ENCODE measurements at places on chromosomes 11 and 22. TPM values are rescaled to one million over a fixed set of nuclear protein-coding genes. Genes with fewer than 3 reads are reported as not detected.

DNA sequence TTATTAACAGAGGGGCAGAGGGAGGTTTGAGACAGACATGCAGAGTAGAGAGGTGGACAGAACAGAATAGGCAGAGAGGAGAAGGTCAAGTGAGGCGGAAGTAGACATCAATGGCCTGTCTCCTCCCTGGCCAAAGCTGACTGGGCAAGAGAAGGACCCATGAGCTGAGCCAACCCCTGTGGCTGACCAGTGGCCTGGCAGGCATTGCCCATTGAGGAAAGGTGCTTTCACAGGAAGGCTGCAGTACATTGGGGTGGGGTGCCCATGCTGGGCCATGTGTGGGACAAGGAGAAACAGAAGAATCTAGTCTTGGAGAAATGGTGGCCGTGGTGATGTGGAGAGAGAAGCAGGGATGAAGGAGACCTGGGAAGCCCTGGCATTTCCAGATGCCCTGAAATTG lies 76.0 kb downstream of the MYEOV start:
- H3K27me3 ChIP-seq: no peaks in the 10 kb centered on the region
- H3K36me3 ChIP-seq: no peaks in the 10 kb centered on the region
- no peak overlapping the region for H3K27ac ChIP-seq
- peaks cover 9% of the 10 kb centered on the region for H3K4me1 ChIP-seq

- H3K36me3 ChIP-seq: no peaks in the 10 kb centered on the region
- H3K4me1 ChIP-seq: peaks cover 18% of the 10 kb centered on the region
- DNase-seq: no peak
- H3K4me3 ChIP-seq: peak overlapping the region; percentile 87
- peaks cover 18% of the 10 kb centered on the region for H3K27me3 ChIP-seq
Observed at GRCh38 chr22:41947424-41948080, 600 bp upstream of the CENPM start.

DNA sequence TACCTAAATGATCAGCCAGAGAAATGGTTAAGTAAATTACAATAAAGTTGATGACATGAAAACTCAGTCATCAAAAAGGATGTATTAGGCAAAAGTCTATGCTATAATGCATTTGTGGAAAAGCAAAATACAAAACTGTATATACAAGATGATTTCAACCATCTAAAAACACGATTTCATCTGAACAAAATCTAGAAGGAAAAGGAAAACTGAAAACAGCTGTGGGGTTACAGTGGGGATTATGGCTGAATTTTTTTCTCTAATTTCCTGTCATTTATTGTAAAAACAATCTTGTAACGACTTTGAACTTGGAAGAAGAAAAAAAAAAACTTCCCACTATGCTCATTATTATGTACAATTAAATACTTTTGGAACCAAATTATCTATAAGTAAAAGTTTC lies 30.3 kb downstream of the CHEK2 start:
- DNase-seq: no peak
- H3K36me3 ChIP-seq: no peaks in the 10 kb centered on the region
- H3K4me1 ChIP-seq: peaks cover 22% of the 10 kb centered on the region
- peak overlapping the region; percentile 57 for H3K27ac ChIP-seq
- H3K27me3 ChIP-seq: no peaks in the 10 kb centered on the region

GRCh38 chr11:73439002-73439843 lies 63.0 kb downstream of the RELT start:
- no peak overlapping the region for H3K4me3 ChIP-seq
- DNase-seq: no peak
- peaks cover 55% of the 10 kb centered on the region for H3K4me1 ChIP-seq
- H3K36me3 ChIP-seq: no peaks in the 10 kb centered on the region
- peak overlapping the region; percentile 54 for H3K27ac ChIP-seq

- no peak overlapping the region for H3K4me3 ChIP-seq
- no peaks in the 10 kb centered on the region for H3K27me3 ChIP-seq
- peaks cover 6% of the 10 kb centered on the region for H3K4me1 ChIP-seq
- no peaks in the 10 kb centered on the region for H3K36me3 ChIP-seq
- DNase-seq: no peak
Observed at GRCh38 chr11:85299258-85299942, 327.7 kb downstream of the DLG2 start.

GRCh38 chr22:20244691-20245576 lies 23.2 kb downstream of the RTN4R start:
- no peak overlapping the region for H3K27ac ChIP-seq
- no peak overlapping the region for H3K4me3 ChIP-seq
- no peaks in the 10 kb centered on the region for H3K36me3 ChIP-seq
- no peaks in the 10 kb centered on the region for H3K27me3 ChIP-seq
- peaks cover 62% of the 10 kb centered on the region for H3K4me1 ChIP-seq

- H3K27ac ChIP-seq: peak overlapping the region; percentile 61
- H3K4me1 ChIP-seq: peaks cover 35% of the 10 kb centered on the region
- peak; percentile 79 for DNase-seq
- no peaks in the 10 kb centered on the region for H3K36me3 ChIP-seq
- no peak overlapping the region for H3K4me3 ChIP-seq
Observed at GRCh38 chr11:60786811-60787567, 1.9 kb downstream of the MS4A10 start.

DNA sequence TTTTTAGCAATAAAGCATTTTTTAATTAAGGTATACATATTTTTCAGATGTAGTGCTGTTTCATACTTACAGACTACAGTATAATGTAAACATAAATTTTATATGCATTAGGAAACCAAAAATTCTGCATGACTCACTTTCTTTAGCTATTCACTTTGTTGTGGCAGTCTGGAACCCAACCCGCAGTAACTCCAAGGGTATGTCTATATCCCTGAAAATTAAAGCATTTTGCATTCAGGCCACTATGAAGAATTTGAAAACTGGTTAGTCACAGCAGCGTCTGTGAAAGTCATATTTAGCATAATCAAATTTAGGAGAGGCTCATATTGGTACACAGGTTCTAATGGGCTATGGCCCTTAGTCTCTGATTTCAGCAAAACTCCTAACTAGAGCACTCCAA lies 46.8 kb downstream of the BBOX1 start:
- no peak overlapping the region for H3K27ac ChIP-seq
- no peaks in the 10 kb centered on the region for H3K4me1 ChIP-seq
- H3K36me3 ChIP-seq: no peaks in the 10 kb centered on the region
- H3K4me3 ChIP-seq: no peak overlapping the region

DNA sequence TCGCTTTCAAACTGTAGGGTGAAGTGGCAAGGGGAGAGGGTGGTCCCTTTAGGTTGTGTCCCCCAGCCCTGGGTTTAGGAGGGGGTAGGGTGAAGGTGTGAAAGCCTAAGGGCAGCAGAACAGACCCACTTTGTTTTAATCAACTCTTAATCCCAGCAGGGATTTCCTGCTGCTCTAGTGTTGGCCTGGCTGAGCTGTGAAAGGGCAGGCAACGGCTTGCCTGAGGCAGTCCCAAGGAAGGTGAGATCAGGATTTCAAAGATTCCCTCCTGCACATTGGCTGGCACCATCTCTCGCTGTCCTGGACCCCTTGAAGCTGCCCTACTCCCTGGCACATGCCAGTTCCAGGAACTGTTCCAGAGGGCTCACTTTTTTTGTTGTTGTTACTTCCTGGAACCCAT lies 221.3 kb downstream of the INSC start:
- H3K36me3 ChIP-seq: no peaks in the 10 kb centered on the region
- no peak for DNase-seq
- no peak overlapping the region for H3K4me3 ChIP-seq
- H3K27ac ChIP-seq: no peak overlapping the region
- no peaks in the 10 kb centered on the region for H3K27me3 ChIP-seq

DNA sequence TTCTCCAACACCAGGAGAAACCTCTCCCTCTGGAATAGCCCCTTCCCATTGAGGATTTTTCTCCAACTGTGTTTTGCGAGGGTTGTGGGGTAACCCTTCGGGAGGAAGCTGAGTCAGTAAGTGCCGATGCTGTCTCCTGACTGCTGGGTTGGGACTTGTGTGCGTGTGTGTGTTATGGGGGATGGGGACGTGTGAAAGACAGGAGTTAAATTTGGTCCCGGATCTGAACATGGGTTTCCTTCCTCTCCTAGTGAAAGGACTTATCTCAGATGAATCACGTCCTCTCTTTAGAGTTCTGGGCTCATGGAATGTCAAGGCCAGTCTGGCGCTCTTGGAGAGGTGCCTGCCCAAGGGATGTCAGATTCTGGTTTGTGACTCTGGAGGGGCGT lies 33.3 kb downstream of the KIAA1671 start:
- H3K27me3 ChIP-seq: no peaks in the 10 kb centered on the region
- DNase-seq: no peak
- no peaks in the 10 kb centered on the region for H3K36me3 ChIP-seq
- peak overlapping the region; percentile 86 for H3K27ac ChIP-seq
- H3K4me3 ChIP-seq: peak overlapping the region; percentile 34
- H3K4me1 ChIP-seq: peaks cover 94% of the 10 kb centered on the region

DNA sequence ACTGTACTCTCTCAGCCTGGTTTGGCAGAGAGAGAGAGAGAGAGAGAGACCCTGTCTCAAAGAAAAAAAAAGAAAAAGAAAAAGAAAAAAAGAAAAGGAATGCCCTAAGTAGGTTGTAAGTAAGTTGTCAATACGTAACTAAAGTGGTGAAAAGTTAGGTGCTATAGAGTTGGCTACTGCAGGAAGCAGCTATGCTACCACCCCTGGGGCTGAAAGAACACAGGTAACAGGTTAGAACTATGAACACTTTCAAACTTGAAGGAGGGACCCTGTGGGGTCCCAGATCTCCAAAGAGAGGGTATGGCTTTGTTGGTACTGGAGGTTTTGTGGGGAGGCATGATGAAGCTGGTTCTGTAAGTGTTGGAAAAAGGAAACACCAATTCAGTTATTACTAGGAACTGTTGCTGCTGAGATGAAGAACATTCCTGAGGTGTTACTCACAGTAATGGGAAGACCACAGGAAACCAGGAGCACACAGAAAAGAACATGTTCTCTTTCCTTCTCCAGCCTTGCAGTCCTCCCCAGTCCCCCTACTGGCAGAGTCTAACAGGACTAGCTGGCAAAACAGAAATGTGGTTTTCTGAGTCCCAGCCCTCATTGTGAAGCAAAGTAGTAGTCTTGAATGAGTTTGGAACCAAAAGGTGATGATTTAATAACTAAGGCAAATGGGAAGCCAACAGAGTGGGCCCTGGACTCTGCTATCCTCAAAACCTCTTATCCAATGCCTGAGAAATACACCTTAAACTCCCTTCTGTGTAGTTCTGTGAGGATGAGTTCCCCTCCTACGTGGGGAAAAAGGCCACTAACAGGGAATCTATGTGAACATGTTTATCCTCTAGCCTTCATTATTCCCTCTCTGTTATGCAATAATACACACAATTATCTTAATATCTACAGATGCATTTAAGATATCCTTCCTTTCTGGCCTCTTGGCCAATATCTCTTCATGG lies 427.0 kb upstream of the DDI1 start:
- no peak for DNase-seq
- H3K36me3 ChIP-seq: no peaks in the 10 kb centered on the region
- H3K27me3 ChIP-seq: no peaks in the 10 kb centered on the region
- H3K4me1 ChIP-seq: peaks cover 5% of the 10 kb centered on the region

DNA sequence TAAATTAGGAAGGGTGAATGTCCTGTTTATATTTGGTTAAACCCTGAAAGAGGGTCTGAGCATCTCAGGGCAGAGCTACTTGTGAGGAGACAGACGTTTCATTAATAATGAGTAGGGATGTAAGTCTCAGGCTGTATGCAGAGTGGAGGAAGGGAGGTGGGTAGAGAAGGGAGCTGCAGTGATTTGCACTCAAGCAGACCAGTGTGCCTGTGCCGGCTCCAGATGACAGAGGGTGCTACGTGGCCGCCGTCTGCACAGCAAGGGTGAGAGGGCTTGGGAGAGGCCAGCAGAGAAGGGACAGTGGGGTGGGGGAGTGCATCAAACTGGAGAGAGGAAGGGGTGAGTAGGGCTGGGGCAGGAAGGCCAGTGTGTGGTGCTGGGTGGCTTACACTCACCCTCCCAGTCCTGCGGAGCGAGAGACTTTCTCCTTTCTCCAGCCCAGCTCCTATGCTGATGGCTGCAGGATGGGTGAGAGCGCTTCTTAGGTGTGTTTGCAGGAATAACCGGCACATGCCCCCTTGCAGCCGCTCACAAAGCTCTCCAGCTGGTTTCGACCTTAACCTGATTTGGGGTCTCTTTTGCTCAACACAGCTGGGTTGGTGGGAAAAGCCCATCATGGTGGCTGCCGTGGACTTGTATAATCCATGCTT lies 130.6 kb downstream of the ST3GAL4 start:
- no peak overlapping the region for H3K4me3 ChIP-seq
- no peaks in the 10 kb centered on the region for H3K4me1 ChIP-seq
- no peaks in the 10 kb centered on the region for H3K36me3 ChIP-seq
- no peak for DNase-seq

GRCh38 chr11:69865707-69866106 lies 46.5 kb upstream of the FGF3 start:
- peaks cover 89% of the 10 kb centered on the region for H3K27me3 ChIP-seq
- no peak for DNase-seq
- no peak overlapping the region for H3K4me3 ChIP-seq
- no peaks in the 10 kb centered on the region for H3K36me3 ChIP-seq

DNA sequence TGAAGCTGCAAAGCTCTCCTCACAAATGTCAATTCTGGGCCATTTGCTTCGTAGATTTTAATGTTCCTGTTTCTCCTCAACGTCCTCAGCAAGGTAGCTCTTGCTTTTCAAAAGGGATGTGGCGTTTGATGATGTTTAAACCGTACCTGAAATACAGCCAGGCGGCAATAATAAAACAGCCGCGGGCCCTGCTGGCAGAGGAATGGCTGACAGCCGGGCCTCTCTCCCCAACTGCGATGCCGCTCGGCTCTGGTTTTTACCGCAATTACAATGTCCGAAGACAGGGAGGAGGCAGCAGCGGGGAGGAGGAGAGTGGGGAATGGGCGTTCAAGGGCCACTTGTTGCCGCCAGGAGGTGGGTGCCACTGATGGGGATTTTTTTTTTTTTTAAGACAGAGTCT lies 27.5 kb downstream of the MACROD1 start:
- H3K4me3 ChIP-seq: no peak overlapping the region
- no peaks in the 10 kb centered on the region for H3K36me3 ChIP-seq
- peaks cover 21% of the 10 kb centered on the region for H3K4me1 ChIP-seq
- H3K27ac ChIP-seq: no peak overlapping the region
- H3K27me3 ChIP-seq: no peaks in the 10 kb centered on the region

Gene SERPIND1
- total RNA-seq: 0.16 TPM

Gene DKK3
- total RNA-seq: 769 TPM

Gene OR4A16
- not detected for total RNA-seq

Gene GPHA2
- not detected for total RNA-seq

Gene ZNRF3
- total RNA-seq: 6.3 TPM

Gene TRIM49
- total RNA-seq: not detected

Gene NAP1L4
- 175 TPM for total RNA-seq

Gene SLC22A25
- total RNA-seq: not detected

Gene APOBEC3C
- 25.1 TPM for total RNA-seq

Gene ADM2
- not detected for total RNA-seq

All from left ventricle myocardium inferior (tissue), 1 donor.